ENCODE measurements at places on chromosomes 11 and 22.

GRCh38 chr11:113994077-113994954, 19.4 kb downstream of the HTR3A start:
- peak; percentile 45 for DNase-seq

- no peak for DNase-seq
Observed at GRCh38 chr11:119832202-119832935, 103.4 kb upstream of the NECTIN1 start.

DNA sequence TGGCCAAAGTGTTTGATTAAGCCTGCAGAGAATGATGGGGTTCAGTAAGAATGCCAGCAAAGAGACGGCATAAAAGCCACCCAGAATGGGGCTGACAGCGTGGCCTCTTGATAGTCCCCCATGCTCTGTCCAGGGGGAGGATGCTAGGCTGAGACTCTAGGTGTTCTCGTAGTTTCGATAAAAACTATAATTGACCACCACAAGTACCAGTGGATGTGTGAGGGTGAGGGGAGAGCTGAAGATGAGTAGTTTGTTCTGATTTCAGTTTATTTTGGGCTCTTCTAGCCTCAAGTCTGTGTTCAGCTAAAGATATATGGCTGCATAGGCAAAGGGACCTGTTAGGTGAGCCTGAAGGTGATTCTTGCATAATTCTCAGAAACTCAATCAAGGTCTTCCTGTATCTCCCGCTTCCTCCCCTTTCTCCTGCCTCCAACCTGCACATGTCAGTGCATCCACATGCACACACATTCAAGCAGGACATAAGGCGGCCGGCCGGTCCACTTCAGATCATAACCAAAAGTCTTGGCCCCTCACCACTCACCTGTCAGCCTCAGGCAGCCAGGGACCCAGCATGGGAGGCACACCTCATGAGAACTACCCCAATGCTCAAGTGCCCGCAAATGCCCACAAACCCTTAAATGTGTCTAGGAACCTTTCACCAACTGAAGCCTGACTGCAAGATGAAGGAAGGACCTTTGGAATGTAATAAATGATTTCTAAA, 31.2 kb downstream of the FLI1 start:
- DNase-seq = no peak

DNA sequence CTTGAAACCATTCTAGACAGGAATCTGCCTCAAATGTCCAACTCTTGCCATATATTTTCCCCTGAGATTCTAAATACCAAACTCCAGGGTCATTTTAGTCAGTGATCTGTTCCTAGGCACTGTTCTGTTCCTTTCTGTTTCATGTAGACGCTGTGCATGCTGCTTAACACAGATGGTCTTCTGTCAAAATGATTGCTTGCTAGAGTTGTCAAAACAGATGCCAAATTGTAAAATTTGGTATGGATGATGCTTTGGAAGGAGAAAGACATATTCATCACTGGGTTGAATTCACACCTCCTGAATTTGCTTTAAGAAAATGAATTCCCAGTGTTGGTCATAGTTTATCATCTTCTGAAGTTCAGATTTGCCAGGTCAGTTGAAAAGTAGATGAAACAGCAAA, 425.9 kb downstream of the ETS1 start:
- no peak for DNase-seq

DNA sequence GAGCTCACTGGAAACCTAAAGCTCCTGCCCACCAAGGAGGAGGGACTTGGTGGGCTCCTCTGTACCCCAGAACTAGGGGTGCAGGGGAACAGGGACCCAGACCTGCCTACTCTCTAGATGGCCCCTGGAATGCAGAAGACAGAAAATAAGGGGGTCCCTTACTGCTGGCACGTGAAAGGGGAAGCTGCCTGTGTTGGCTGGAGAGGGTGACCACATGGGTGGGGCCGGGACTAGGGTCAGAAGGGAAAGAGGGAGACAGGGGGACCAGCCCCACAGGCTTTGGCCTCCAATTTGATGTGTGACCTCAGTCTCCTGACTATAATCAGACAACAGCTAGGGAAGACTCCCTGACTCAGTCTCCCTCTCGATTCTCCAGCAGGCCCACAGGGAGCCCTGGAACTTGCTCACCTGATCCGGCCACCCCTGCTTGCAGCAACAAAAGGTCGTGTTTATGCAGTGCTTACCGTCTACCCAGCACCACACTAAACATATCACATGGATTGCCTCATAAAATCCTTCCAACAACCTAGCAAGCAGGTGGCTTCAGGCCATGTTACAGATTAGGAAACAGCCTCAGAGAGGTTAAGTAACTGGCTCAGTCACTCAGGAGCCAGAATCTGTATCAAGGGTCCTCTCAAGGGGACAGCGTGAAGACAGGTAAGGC, 10.2 kb downstream of the ARAP1 start:
- no peak for DNase-seq

GRCh38 chr11:27280140-27280539, 82.9 kb downstream of the CCDC34 start:
- no peak for DNase-seq

DNA sequence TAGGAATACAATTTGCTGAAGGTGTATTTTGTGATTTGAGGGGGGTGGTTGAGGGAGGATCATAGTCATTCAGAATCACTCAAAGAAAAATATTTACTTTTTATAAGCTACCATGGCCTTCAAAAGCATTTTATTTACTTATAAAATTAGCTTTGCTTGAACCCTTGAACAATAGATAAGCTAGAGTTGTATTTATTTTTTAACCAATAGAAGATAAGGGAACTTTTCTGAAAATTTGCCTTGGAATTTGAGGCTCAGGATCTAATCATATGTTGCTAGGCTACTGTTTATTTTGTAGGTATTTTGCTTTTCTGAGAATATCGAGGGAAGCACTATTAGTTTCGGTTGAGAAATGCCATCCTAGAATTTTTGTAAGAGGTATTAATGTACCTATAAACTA, 82.1 kb downstream of the EMSY start:
- no peak for DNase-seq
